ENCODE measurements at places on chromosomes 7 and 10.

- no peak overlapping the region for H3K4me3 ChIP-seq
- H3K4me1 ChIP-seq: no peaks in the 10 kb centered on the region
- no peak overlapping the region for H3K27ac ChIP-seq
- no peaks in the 10 kb centered on the region for H3K27me3 ChIP-seq
- DNase-seq: no peak
These were observed 1438.5 kb upstream of the CELF2 start for GRCh38 chr10:9579110-9579705.

DNA sequence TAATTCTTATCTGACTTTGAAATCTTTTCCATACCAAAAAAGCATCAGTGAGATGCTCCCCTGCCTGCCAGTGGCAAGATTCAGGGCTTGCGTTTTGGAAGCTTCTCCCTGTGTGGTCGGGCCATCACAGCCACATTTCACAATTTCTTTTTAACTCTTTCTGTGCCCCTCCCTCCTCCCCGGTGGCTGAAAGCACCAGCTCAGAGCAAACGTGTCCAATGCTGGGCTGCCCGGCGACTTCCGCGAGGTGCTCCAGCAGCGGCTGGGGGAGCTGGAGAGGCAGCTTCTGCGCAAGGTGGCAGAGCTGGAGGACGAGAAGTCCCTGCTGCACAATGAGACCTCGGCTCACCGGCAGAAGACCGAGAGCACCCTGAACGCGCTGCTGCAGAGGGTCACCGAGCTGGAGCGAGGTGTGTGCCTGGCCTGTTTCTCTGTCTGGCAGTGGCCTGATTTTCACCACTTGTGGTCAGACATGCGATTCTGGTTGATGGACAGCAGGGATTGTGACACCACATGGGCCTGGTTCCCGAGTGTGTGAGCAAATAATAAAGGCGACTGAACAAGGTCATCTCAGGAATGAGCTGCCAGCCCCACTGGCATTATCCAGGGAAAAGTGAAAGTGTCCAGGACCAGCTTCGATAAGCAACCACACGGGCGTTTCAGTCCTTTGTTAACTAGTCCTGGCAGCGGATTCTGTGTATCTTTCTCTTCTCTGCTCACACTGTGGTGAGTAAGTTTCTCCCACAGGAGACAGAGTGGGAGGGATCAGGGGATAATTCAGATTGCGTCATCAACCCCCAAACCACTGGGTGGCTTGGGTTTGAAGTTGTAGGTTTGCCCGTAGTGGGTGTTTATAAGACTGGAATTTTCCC, 2.6 kb downstream of the NPTX2 start:
- H3K4me1 ChIP-seq: no peaks in the 10 kb centered on the region
- H3K4me3 ChIP-seq: no peak overlapping the region
- no peaks in the 10 kb centered on the region for H3K36me3 ChIP-seq
- DNase-seq: peak; percentile 85

DNA sequence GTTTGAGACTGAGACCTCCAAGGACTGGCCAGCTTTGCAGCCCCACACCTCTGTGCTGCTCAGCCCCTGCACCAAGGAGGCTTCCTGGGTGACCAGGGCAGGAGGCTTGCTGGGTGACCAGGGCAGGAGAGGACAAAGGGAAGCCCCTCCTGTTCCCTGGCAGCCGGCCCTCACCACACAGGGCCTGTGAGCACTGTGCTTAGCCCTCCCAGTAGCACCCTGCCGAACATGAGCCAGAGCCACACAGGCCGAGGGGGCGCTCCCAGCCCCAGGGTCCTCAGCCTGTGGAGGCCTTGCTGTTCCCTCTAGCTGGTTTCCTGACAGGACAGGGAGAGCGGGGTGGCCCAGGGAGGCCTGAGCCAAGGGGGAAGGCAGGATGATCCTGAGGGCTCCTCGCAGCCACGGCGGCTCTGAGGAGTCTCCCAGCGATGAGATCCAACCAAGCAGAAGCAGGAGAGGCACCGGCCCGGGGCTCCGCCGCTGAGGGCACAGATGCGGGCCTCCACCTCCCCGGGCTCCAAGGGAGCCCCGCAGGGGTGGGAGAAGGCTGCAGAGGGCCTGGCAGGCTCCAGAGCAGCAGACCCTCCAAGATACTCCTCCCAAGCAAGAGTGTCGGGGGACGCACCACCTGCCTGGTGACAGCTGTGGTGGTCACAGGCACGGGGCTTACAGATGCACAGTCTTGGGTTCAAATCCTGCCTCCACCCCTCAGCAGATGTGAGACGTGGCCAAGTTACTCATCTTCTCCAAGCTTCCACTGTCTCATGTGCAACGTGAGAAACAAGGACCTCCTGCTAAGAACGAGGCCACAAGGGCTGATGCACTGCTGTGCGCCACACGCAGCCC, 22.5 kb downstream of the WDR86 start:
- no peaks in the 10 kb centered on the region for H3K36me3 ChIP-seq
- H3K27me3 ChIP-seq: peaks cover 8% of the 10 kb centered on the region
- no peak for DNase-seq
- peaks cover under 1% of the 10 kb centered on the region for H3K4me1 ChIP-seq
- no peak overlapping the region for H3K27ac ChIP-seq
- H3K4me3 ChIP-seq: no peak overlapping the region

GRCh38 chr10:79048639-79049550, 19.9 kb upstream of the ZMIZ1 start:
- DNase-seq: no peak
- no peaks in the 10 kb centered on the region for H3K27me3 ChIP-seq
- peak overlapping the region; percentile 75 for H3K27ac ChIP-seq
- H3K4me3 ChIP-seq: no peak overlapping the region
- H3K4me1 ChIP-seq: peaks cover 5% of the 10 kb centered on the region

GRCh38 chr10:6065406-6065805, 3.2 kb upstream of the IL2RA start:
- H3K36me3 ChIP-seq: no peaks in the 10 kb centered on the region
- H3K4me3 ChIP-seq: no peak overlapping the region
- H3K27ac ChIP-seq: peak overlapping the region; percentile 63
- no peak for DNase-seq

DNA sequence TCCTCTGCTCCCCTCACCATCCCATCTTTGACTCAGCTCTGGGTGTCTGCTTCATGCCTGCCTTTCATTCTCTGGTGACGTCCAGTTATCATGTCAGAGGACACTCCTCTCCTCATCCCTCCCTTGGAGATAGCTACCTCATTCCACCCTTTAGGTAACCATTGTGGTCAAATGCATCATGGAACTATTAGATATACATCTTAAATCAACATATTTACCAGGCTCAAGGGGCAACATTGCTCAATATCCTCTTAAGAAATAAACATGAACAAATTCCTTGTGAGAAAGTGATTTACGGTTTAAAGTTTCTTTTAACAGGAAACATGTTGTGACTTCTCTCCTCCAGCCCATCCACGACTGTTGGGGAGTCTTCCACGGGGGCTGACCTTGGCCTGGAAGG, 511.6 kb upstream of the IGFBP3 start:
- no peak overlapping the region for H3K27ac ChIP-seq
- no peaks in the 10 kb centered on the region for H3K36me3 ChIP-seq
- H3K4me3 ChIP-seq: no peak overlapping the region
- no peak for DNase-seq
- no peaks in the 10 kb centered on the region for H3K4me1 ChIP-seq

DNA sequence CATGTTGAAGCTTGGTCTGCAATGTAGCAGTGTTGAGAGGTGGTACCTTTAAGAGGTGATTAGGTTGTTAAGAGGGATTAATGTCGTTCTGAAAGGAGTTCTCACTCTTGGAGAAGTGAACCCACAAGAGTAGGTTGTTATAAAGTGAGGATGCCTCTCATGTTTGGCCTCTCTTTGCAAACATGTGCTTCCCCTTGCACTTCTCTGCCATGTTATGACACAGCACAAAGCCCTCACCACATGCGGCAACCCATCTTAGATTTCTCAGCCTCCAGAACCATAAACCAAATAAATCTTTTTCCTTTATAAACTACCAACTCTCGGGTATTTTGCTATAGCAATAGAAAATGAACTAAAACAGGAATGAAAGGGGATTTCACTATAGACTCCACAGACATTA, 66.3 kb downstream of the KMT2C start:
- H3K27me3 ChIP-seq: no peaks in the 10 kb centered on the region
- no peak overlapping the region for H3K27ac ChIP-seq
- no peaks in the 10 kb centered on the region for H3K36me3 ChIP-seq
- no peak overlapping the region for H3K4me3 ChIP-seq

- H3K36me3 ChIP-seq: no peaks in the 10 kb centered on the region
- no peak for DNase-seq
- no peak overlapping the region for H3K4me3 ChIP-seq
- peaks cover 6% of the 10 kb centered on the region for H3K4me1 ChIP-seq
These were observed 5.4 kb upstream of the FAM170B start for GRCh38 chr10:49139028-49139845.

GRCh38 chr10:133400624-133401424, 6.9 kb downstream of the MTG1 start:
- no peak for DNase-seq
- H3K4me3 ChIP-seq: no peak overlapping the region
- peaks cover 9% of the 10 kb centered on the region for H3K4me1 ChIP-seq
- no peak overlapping the region for H3K27ac ChIP-seq
- peaks cover 57% of the 10 kb centered on the region for H3K36me3 ChIP-seq

GRCh38 chr10:109454691-109455090, 468.6 kb downstream of the XPNPEP1 start:
- peaks cover 12% of the 10 kb centered on the region for H3K27me3 ChIP-seq
- no peak for DNase-seq
- no peaks in the 10 kb centered on the region for H3K36me3 ChIP-seq
- H3K4me3 ChIP-seq: no peak overlapping the region

GRCh38 chr10:122568551-122568950, 8.0 kb downstream of the DMBT1 start:
- H3K27me3 ChIP-seq: peaks cover 7% of the 10 kb centered on the region
- H3K27ac ChIP-seq: no peak overlapping the region
- H3K4me1 ChIP-seq: no peaks in the 10 kb centered on the region
- H3K36me3 ChIP-seq: no peaks in the 10 kb centered on the region
- H3K4me3 ChIP-seq: no peak overlapping the region
- DNase-seq: no peak

GRCh38 chr10:6563075-6563474, 17.0 kb downstream of the PRKCQ start:
- no peaks in the 10 kb centered on the region for H3K27me3 ChIP-seq
- H3K27ac ChIP-seq: no peak overlapping the region
- DNase-seq: no peak
- no peaks in the 10 kb centered on the region for H3K36me3 ChIP-seq

- no peak overlapping the region for H3K27ac ChIP-seq
- no peaks in the 10 kb centered on the region for H3K4me1 ChIP-seq
- no peaks in the 10 kb centered on the region for H3K36me3 ChIP-seq
- DNase-seq: no peak
- H3K4me3 ChIP-seq: no peak overlapping the region
- no peaks in the 10 kb centered on the region for H3K27me3 ChIP-seq
These were observed 368.4 kb upstream of the MKI67 start for GRCh38 chr10:128494665-128495064.

- no peaks in the 10 kb centered on the region for H3K36me3 ChIP-seq
- no peak overlapping the region for H3K4me3 ChIP-seq
- H3K4me1 ChIP-seq: no peaks in the 10 kb centered on the region
- DNase-seq: no peak
- H3K27me3 ChIP-seq: no peaks in the 10 kb centered on the region
- no peak overlapping the region for H3K27ac ChIP-seq
These were observed 124.8 kb upstream of the LSM8 start for GRCh38 chr7:118059209-118059608.

GRCh38 chr7:7786595-7786994, 68.2 kb upstream of the RPA3 start:
- no peak overlapping the region for H3K4me3 ChIP-seq
- no peaks in the 10 kb centered on the region for H3K27me3 ChIP-seq

DNA sequence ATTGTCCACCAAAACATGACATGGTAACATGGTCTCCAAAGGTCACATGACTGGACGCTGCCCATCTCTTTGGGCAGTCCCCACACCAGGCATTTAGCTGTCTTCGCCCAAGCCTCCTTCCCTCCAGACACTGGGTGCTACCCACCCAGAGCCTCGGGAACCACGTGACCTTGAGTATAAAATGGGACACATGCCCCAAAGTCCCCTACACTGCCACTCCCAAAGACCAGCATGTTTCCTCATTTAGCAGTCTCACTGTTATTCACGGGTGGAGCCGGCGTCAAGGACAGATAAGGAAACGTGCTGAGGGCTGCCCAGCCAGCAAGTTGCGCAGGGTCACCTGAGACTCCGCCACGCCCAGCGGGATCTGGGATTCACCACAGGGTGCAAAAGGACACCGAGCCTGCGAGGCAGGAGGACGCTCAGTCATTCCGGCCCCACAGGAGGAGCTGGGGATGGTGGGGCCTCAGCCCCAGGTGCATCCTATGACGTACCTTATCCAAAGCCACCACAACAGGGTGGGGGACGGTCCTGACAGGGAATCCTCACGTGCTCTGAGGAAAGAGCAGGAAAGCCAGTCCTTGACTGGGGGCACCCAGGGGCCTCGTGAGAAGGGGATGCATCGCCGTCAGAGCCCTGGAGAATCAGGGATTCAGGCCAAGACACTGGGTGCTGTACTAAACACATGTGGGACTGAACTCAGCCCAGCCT, 226.9 kb downstream of the TNS3 start:
- peak; percentile 46 for DNase-seq
- H3K27me3 ChIP-seq: no peaks in the 10 kb centered on the region
- H3K36me3 ChIP-seq: no peaks in the 10 kb centered on the region
- H3K4me1 ChIP-seq: peaks cover 4% of the 10 kb centered on the region
- no peak overlapping the region for H3K4me3 ChIP-seq

- no peaks in the 10 kb centered on the region for H3K27me3 ChIP-seq
- H3K36me3 ChIP-seq: no peaks in the 10 kb centered on the region
- no peak overlapping the region for H3K27ac ChIP-seq
These were observed 96.8 kb upstream of the AGR3 start for GRCh38 chr7:16978358-16979244.

DNA sequence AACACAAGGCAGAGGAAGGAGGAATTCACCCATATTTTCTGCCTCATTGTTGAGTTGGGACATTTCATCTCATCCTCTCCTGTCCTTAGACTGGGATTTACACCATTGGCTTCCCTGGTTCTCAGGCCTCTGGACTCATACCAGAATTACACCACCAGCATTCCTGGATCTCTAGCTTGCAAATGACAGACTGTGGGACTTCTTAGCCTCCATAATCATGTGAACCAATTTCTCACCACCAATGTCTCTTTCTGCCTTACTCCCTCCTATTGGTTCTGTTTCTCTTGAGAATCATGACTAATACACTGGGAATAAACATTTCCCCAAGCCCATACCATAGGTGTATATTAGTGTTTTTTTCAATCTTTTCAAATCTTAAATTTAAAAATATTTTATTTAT, 2.9 kb upstream of the ZNF33A start:
- peaks cover 6% of the 10 kb centered on the region for H3K4me1 ChIP-seq
- H3K4me3 ChIP-seq: no peak overlapping the region
- no peaks in the 10 kb centered on the region for H3K27me3 ChIP-seq
- no peak for DNase-seq
- no peaks in the 10 kb centered on the region for H3K36me3 ChIP-seq

GRCh38 chr10:42732266-42732665, 50.3 kb upstream of the BMS1 start:
- no peaks in the 10 kb centered on the region for H3K36me3 ChIP-seq
- no peak for DNase-seq
- no peak overlapping the region for H3K4me3 ChIP-seq
- no peaks in the 10 kb centered on the region for H3K4me1 ChIP-seq
- H3K27ac ChIP-seq: no peak overlapping the region
